ENCODE measurements at places on chromosomes 13 and 19.

- no peak for DNase-seq
Observed at GRCh38 chr19:18226956-18227780, 930 bp upstream of the PDE4C start.

DNA sequence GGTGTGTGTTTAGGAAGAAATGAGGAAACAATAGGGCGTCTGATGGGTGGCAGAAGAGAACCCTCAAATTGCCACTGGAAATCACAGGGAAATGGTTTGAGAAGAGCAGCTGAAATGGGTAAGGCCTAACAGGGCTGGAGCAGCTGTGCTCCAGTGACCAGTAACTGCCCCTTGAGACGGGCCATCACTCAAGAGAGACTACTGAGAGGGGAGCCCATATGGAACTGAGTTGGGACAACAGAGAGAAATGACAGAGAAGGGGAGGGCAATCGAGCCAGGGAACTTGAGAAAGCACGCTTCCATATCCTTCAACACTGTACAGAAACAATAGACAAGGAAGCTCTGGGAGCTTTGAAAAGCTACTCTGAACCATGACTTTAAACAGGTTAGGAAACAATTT is 175.2 kb upstream of the RNF113B start:
- DNase-seq, result no peak

GRCh38 chr19:46080561-46080960 is 39.8 kb upstream of the IGFL4 start:
- no peak for DNase-seq

- DNase-seq, result no peak
Observed at GRCh38 chr19:8593931-8594330, 16.6 kb downstream of the ADAMTS10 start.

DNA sequence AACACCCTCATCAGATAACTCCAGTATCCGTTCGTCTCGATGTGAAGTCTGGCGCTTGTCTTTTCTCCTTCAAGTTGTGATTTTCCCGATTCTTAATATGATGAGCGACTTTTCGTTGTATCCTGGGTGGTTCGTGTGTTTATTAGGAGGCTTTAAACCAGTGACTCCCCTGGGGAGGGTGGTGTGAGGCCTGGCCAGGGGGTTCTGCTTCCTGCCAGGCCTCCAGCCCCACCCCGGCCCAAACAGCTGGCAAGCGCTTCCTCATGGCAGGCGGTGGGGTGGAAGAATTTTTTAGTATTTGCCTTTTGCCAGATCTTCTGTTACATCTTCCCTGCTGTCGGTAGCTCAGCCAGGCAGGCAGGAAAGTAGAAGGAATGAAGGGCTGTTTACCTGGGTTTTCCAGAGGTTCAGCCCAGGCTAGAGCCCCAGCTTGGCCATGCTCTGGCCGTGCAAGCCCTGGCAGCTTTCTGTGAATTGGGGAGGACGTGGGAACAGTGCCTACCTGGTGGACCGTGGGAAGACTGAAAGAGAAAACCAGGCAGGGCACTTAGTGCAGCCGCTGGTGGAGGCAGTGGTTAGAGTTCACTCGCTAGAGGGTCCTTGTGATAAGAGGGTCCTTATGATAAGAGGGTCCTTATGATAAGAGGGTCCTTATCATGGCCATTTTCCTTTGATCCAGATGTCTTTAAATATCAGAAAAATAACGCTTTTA is 37.7 kb upstream of the DCUN1D2 start:
- no peak for DNase-seq

DNA sequence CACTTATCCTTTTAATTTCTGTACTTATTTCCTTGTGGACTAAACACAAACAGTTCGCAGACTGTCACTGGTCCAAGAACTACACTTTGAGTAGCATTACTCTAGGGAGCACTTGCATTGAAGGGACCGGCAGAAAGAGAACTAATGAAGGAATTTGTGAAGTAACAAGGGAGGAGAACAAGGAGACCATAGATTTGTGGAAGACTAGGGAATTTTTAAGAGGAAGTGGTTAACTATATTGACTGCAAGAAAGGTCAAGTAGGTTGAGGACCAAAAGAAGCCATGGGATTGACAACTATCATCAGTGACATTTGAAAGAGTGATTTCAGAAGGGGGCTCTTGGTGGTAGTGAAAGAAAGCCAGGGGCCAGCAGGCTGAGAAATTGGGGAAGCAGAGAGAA is 4.0 kb upstream of the RB1 start:
- no peak for DNase-seq

GRCh38 chr13:38647312-38647711 is 39.6 kb upstream of the FREM2 start:
- DNase-seq, result no peak

GRCh38 chr19:49318296-49318695 is 6.7 kb downstream of the SLC6A16 start:
- DNase-seq, result no peak

GRCh38 chr13:49218493-49219051 is 1.6 kb upstream of the MLNR start:
- no peak for DNase-seq

- DNase-seq, result no peak
Observed at GRCh38 chr13:23956106-23956505, 58.8 kb upstream of the C1QTNF9B start.

DNA sequence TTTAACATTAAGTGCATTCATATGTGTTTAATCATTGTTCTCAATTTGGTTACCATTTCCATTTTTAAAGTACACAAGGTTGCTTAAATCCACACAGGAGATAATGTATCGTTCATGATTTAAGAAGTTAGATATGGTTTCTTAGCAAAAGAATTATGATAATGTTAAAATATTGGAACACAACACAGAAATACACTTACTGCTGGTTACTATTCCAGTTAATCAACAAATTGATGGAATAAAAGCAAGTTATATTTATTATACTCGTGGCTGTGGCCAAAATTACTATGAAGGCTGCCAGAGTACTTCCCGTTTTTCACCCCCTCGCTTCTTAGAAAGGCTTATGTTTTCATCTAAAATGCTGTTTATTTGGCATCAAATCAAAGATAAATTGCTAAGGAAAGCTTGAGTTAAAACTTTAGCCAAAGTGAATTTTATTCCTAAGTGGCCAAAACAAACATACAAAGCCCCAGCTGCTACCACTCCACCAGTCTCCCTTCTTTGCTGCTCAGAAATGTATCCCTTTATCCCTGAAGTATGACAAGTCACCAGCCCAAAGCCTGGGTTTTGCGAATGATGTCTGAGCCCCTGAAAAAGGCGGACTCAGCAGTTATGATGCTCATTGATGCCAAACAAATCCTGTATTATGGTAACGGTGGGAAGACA is 27.7 kb downstream of the LCP1 start:
- DNase-seq, result no peak

GRCh38 chr13:48233046-48233888 is at the start of gene ITM2B:
ITM2B (plus strand) TSS chr13:48233206; CDS start chr13:48233361, 155 bp downstream.
- DNase-seq, result peak; percentile 50

DNA sequence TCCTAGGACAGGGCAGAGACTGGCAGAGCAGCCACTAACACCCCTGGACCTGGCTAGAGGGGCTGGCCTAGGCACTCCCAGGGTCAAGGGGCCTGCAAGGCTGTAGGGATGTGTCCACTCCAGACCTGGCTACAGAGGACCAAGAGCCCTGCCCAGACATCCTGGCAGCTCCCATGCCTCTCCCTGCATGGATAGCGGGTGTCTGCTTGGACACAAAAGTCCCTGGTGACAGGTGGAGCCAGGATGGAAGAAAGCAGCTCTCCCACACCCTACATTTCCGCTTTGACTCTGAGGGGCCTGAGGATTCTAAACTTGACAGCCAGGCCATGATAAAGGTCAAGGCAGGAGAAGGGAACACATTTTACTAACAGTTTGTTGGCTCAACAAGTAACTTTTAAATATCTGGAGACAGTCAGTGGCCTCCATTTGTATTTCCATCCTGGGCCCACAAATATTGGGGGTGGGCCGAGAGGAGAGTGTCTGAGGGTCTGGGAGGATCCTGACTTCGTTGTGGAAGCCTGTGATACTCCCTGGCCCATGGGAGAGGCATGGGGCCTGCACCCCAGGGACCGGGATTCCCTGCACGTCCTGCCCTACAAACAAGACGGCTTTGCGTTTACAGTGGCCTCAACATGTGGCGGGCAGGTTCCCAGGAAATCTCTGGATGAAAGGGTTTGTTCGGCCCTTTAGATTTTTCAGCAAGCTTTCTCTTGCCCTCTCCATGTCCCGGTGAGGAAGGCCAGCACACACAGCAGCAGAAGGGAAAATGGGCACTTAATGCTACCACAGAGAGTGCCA is 19.8 kb upstream of the SLC7A9 start:
- DNase-seq, result no peak

- no peak for DNase-seq
Observed at GRCh38 chr19:39307046-39307821, 11.0 kb downstream of the IFNL1 start.

DNA sequence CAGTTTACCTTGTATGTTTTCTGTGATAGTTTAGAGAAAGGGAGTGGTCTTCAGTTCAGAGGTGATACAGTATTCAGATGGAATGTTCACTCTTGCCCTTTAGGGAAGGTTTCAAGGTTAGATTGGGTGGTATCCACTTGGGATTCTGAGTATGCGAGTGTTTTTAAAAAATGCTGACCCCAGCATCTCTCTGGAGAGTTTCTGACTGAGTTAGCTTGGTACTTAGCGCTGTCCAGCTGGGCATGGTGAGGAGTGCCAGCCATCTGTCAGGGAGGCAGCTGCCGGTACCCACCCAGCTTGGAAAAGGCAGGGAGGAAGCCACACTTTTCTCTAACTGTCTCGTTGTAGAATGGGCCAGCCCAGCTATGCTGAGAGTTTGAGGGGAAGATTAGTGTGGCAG is 63.3 kb downstream of the ARHGEF7 start:
- DNase-seq, result no peak

- DNase-seq, result no peak
Observed at GRCh38 chr19:44725251-44725650, 23.3 kb upstream of the BCL3 start.

Data from activated CD4-positive, alpha-beta T cell treated with anti-CD3 and anti-CD28 coated beads for 1 hour (primary cell).